NCI-H69 (cell line): ENCODE measurements at places on chromosomes 4 and X.
A peak's percentile ranks its signal among the peaks of the same experiment; 100 is the strongest.

DNA sequence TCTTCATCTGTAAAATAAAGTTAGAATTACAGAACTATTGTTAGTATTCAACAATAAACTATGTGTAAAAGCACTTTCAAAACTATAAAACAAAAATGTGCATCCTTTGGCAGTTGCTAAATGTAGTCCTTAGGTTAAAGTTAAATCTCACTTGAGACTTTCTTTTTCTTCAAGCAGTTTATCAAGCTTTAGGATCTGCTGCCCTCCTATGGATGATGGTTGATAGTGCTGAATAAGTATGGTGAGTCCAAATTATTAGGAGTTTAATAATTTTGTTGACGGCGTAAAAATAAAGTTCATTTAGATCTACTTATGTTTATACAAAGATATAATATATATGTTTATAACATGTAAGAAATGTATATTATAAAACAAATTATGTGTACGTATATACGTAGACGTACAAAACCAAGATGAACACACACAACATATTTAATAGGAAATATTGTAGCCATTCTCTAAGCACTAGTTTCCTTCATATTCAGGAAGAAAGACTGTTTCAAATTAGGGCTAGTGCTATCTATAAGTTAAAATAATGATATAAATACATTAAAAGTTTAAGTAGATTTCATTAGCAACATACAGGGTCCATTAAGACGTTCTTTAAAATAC lies 22.3 kb downstream of the UGT2A2 start:
- DNase-seq, result peak; percentile 27

GRCh38 chr4:153260553-153261300 lies 56.5 kb downstream of the TRIM2 start:
- DNase-seq, result peak; percentile 72

DNA sequence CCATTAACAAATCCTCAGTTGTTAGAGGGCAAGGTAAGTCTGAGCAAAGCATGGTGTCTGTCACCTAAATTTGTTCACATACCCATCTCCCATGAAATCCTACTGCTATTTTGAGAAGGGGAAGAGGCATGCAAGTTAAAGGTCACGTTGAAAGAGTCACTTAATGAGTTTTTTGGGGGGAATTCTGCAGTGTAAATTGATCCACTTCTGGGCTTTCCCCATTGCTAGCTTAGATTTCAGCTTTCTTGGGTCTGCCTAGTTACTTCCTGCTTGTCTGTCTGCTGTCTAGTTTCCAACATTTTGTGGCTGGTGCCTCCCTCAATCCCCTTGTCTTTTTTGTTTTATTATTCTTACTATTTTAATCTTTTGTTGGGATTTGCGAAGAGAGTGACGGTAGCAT lies 32.0 kb downstream of the CEP135 start:
- DNase-seq, result no peak

GRCh38 chr4:98685225-98686042 lies 27.0 kb upstream of the TSPAN5 start:
- DNase-seq, result peak; percentile 18
